T-helper 9 cell (primary cell): ENCODE measurements at places on chromosomes 3 and 15.

- DNase-seq: no peak
These were observed 2.5 kb downstream of the KLF13 start for GRCh38 chr15:31328969-31329639.

- no peak for DNase-seq
These were observed 456 bp upstream of the C15orf61 start for GRCh38 chr15:67520321-67521028.

DNA sequence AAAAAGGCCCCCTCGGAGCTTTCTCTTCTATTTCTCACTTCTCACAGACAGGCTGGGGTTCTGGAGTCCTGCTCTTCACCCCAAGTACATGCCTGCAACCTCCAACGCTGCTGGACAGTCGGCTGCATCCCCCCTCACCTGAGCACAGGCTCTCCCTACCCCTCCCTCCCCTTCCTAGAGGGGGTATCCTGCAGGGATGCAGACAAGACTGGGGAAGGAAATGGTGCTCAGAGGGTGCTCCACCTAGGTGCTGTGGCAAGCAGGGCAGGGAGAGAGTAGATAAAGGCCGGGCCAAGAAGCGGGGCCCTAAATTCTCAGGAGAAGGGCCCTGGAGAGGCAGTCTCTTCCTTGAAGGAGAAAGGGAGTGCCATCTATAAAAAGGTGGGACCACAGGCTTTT lies 7.0 kb upstream of the STRA6 start:
- no peak for DNase-seq

GRCh38 chr3:178586076-178586475 lies 49.8 kb downstream of the KCNMB2 start:
- no peak for DNase-seq

DNA sequence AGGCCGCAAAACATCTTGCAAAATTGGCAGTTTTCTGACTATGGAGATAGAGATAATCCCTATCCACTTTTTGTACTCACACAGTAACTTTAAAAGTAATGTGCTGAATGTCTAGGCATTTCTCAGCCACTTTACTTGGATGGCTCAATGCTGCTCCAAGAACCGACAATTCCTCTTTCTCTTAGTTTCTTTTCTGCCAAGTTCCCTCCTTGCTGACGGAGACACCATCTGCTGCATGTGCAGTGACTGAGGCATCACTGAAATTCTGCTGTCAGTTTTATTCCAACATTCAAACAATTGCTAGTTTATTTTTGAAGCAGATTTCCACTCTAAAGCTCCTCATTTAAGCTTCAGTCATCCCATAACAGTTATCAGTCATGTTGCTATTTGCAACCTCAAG lies 116.0 kb upstream of the RBMS3 start:
- DNase-seq: no peak

DNA sequence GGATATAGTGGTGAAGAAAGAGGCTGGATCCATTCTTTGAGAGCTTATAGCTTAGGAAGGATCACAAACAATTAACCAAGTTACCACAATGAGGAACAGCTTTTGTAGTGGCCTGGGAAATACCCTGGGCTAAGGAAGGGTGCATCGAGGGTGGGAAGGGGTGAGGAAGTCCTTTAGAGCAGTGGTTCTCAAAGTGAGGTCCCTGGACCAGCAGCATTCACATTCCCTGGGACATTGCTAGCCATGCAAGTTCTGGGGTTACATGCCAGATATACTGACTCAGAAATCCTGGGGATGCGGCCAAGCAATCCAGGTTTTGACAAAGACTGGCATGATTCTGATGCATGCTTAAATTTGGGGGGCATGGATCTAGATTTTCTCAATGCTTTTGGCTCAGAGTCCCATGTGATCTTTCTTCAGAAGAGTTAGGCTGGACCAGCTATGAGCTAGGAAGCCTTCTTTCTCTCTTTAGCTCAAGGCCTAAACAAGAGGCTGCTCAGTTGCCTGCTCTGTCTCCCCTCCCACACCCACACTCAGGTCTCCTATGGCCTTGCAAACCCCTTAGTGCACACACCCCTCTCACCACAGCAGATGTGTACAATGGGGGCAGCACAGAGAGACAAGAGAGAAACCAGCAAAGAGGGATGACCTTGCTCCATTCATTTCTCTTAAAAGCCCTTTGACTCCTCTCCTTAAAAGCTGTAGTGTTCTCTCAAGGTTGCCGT lies 1.8 kb upstream of the CCR1 start:
- no peak for DNase-seq

GRCh38 chr3:134150476-134150875 lies 100.2 kb downstream of the RYK start:
- no peak for DNase-seq

- no peak for DNase-seq
These were observed 22.8 kb downstream of the GPR15 start for GRCh38 chr3:98554580-98554979.
